ENCODE measurements at places on chromosomes 7 and 10. TPM values are rescaled to one million over a fixed set of nuclear protein-coding genes. Genes with fewer than 3 reads are reported as not detected.

The FUOM gene
- 56.9 TPM for polyA plus RNA-seq

The OR2A12 gene
- polyA plus RNA-seq, result 0.04 TPM

The EN2 gene
- not detected for polyA plus RNA-seq

The NUDT13 gene
- polyA plus RNA-seq, result 4.8 TPM

The RPEL1 gene
- 0.09 TPM for polyA plus RNA-seq

The TUBB8 gene
- 0.81 TPM for polyA plus RNA-seq

The FZD1 gene
- polyA plus RNA-seq, result 13.2 TPM

The FXYD4 gene
- not detected for polyA plus RNA-seq

The KCTD7 gene
- polyA plus RNA-seq, result 20.1 TPM

The CUZD1 gene
- 0.90 TPM for polyA plus RNA-seq

The SFMBT2 gene
- 3.5 TPM for polyA plus RNA-seq

The FOXP2 gene
- polyA plus RNA-seq, result 9.7 TPM

The GRID2IP gene
- 0.88 TPM for polyA plus RNA-seq

The FGFR2 gene
- 23.6 TPM for polyA plus RNA-seq

The GSAP gene
- polyA plus RNA-seq, result 13.6 TPM

The NEUROD6 gene
- 1.6 TPM for polyA plus RNA-seq

The GOLGA7B gene
- 3.9 TPM for polyA plus RNA-seq

The PNLIPRP2 gene
- 11.9 TPM for polyA plus RNA-seq

The SPDYE8 gene
- 0.27 TPM for polyA plus RNA-seq

The ARHGAP22 gene
- polyA plus RNA-seq, result 2.7 TPM

The RELN gene
- polyA plus RNA-seq, result 5.0 TPM

All from large intestine (tissue), 12 donors.